ENCODE measurements at places on chromosomes 6 and 20. TPM values are rescaled to one million over a fixed set of nuclear protein-coding genes. Genes with fewer than 3 reads are reported as not detected.

DNA sequence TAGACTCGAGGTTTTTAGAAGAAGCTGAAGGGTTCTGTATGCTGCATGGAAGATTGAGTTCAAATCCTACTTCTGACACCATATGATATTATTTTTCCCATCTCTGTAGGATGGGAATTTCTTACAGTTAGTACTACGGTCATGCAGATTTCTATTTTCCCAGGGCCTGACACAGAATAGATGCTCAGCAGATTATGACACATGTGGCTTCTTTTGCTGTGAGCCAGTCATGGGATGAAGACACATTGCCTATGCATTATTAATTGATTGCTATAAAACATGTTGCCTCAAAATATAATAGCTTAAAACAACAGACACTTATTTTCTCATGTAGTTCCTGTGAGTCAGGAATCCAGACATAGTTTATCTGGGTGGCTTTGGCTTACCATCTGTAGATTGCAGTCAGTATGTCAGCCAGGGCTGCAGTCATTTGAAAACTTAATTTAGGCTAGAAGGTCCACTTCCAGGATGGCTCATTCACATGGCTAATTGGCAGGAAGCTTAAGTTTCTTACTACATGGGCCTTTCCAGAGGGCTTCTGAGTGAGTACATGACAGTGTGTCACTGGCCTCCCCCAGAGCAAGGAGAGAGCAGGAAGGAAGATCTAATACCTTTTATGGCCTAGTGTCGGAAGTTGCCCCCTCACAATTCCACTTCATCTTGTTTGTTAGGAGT, 29.5 kb downstream of the TOP1 start:
- DNase-seq, result peak; percentile 29

- DNase-seq, result no peak
Observed at GRCh38 chr6:52611833-52612232, 35.0 kb upstream of the TRAM2 start.

DNA sequence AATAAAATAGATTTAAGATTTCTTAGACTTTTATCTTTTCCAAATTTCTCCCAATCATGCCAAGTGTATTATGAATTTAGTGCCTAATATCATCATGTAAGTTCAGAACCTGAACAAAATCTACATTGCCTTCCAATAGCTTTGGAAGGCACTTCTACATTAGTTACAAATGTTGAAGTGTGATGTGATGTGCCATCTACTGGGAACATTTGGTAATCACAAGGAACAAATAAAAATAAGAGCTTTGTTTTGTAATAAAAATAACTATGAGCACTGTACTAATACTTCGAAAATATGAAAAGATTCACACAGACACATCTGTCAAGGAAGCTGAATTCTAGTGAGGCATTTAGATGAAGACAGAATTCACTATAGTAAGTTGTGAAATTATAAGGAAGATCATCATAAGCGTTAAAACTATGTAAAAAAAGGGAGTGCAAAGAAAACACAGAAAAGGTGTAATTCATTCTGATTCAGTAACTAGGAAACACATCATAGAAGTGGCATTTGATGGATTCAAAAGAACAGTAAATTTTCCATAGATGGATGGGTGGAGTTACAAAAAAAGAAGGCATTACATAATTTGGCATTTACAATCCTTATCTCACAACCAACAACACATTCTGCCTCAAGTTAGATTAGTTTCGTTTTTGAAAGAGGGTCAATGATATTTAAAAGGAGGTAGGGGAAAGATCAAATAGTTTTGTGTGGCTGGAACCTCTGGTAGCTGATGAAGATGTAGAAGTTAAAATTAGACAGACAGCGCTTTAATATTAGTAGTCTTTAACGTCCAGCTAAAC, 161.0 kb downstream of the ASCC3 start:
- DNase-seq, result no peak

GRCh38 chr6:22448291-22448711, 121.1 kb upstream of the HDGFL1 start:
- peak; percentile 98 for DNase-seq

DNA sequence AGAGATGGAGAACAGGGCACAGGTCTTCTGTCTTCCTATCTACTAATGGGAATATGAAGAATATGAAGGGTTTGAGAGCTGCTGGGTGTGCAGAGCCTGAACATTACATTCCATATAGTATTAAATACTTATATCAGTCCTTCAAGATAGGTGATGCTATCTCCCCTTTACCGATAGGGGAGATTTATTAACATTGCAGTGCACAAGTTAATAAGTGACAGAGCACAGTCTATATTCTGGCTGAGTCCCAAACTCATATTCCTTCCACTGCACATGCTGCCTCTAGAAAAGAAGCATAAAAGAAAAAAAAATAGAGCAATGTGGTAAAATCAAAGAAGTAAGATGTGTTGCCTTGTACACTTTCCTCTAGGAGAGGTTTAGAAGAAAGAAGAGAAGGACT, 18.5 kb upstream of the KIAA0408 start:
- DNase-seq, result no peak

- DNase-seq, result no peak
Observed at GRCh38 chr6:97129106-97129505, 153.9 kb downstream of the MMS22L start.

DNA sequence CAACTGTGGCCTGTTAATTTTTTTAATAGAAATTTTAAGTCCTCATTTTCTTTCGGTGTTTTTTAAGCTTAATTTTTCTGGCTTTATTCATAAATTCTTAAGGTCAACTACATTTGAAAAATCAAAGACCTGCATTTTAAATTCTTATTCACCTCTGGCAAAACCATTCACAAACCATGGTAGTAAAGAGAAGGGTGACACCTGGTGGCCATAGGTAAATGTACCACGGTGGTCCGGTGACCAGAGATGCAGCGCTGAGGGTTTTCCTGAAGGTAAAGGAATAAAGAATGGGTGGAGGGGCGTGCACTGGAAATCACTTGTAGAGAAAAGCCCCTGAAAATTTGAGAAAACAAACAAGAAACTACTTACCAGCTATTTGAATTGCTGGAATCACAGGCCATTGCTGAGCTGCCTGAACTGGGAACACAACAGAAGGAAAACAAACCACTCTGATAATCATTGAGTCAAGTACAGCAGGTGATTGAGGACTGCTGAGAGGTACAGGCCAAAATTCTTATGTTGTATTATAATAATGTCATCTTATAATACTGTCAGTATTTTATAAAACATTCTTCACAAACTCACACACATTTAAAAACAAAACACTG, 10.1 kb downstream of the HFE start:
- DNase-seq, result peak; percentile 77

DNA sequence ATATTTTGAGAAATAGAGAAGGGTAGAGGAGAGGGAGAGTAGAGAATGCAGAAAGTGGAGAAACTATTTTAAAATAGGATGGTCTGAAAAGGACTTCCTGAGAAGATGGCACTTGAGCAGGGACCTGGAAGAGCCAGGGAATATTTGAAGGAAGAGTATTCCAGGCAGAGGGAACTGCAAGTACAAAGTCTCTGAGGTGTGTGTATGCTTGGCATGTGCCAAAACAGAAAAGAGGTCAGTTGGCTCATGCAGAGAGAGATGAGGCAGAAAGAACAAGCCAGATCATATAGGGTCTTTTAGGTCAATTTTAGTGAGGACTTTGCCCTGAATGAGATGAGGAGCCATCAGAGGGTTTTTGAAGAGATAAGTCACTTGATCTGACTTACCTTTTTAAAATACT, 145.9 kb downstream of the FLRT3 start:
- no peak for DNase-seq

GRCh38 chr20:25659999-25660398, 36.2 kb upstream of the NANP start:
- DNase-seq, result no peak

GRCh38 chr6:141443668-141444289, 688.9 kb upstream of the GJE1 start:
- DNase-seq, result no peak

DNA sequence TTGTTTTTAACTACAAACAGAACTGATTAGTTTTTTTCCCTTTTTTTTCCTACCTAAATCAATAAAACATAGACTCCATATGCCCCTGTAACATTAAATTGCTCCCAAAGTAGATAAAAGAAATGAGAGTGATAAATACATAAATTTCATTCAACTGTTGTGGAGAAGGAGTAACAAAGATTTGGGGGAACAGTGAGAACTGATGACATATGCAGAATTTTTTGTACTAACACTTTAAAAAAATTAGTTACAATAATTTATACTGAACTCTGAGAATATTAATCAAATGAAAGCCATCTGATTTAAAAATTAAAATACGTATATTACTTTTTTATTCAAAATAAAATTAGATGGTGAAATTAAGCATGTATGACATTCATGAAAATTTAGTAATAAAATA, 195.7 kb downstream of the COL19A1 start:
- no peak for DNase-seq

DNA sequence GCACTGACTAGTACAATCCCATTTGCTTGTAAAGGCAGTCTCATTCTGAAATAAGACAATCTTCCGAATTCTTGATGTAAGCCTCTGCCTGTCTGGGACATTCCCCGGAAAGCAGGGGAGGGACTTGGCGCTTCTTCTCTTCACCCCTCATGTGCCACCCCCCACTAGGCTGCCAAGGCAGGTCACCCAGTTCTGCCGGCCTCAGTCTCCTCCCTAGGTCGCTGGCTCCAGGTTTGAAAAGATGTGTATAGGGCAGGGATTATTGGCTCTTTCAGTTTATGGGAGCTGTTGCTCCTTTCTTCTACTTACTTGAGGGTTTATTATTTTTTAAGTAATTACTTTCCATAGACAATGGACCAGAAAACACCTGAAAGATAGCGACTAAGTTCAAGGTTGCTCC, 158.1 kb upstream of the RPS6KA2 start:
- DNase-seq, result no peak

- DNase-seq, result no peak
Observed at GRCh38 chr6:169495601-169496000, 206.2 kb downstream of the WDR27 start.

GRCh38 chr6:126446248-126446647, 106.3 kb downstream of the CENPW start:
- DNase-seq, result no peak

DNA sequence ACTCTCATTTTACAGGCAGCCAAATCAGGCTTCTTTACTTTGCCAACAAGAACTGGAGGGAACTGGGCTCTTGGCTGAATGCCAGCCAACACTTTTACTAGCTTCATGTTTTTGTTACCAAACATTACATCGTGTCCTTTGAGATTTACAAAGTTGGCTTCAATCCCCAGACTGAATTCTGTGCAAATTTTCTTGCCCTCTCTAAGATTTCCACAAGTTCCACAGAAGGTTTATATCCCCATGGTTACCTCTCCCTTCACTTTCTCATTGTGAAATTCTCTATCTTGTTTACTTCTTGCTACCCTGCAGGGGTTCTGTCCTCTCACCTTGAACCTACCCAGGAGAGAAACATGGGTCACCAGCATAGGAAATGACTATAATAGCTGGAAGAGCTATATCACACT, 37.6 kb upstream of the PLCB1 start:
- DNase-seq, result no peak

Gene SPATS1
- total RNA-seq, result not detected

Gene OARD1
- total RNA-seq, result 12.4 TPM

Gene SENP6
- 17.8 TPM for total RNA-seq

Gene PLG
- not detected for total RNA-seq

Gene SLC52A3
- total RNA-seq, result 6.5 TPM

Gene HS3ST5
- not detected for total RNA-seq

Gene SRMS
- not detected for total RNA-seq
